ENCODE measurements at places on chromosomes 5 and 9.

DNA sequence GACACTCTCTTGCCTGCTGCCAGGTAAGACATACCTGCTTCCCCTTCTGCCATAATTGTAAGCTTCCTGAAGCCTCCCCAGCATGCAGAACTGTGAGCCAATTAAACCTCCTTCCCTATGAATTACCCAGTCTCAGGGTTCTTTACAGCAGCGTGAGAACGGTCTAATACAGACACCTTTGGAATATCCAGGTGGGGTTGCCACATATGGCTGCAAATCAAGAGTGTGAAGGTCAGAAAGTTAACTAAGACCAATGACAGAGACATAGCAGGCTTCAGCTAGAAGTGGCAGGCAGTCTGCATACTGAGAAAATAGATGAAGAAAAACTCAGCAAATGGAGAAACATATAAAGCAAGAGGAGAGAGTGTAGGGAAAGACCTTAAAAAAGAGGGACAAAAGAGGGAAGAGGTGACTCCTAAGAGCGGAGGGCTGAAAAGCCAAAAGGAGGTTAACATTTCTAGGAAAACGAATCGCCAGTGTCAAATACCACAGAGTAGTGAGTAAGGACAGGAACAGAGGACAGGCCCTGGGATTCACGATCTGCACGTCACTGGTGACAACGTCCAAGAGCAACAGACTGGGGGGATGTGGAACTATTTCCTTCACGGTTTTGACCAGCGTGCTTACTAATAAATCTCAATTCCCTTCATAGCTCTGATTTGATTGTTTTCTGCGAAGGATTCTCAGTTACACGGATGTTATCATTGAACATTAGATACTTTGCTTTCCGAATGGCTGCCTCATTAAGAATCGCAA, 1.7 kb upstream of the ACO1 start:
- DNase-seq, result no peak

GRCh38 chr9:113155911-113156588, 5.2 kb downstream of the SLC31A2 start:
- peak; percentile 33 for DNase-seq

GRCh38 chr9:128713941-128714573, 9.9 kb downstream of the ZDHHC12 start:
- no peak for DNase-seq

DNA sequence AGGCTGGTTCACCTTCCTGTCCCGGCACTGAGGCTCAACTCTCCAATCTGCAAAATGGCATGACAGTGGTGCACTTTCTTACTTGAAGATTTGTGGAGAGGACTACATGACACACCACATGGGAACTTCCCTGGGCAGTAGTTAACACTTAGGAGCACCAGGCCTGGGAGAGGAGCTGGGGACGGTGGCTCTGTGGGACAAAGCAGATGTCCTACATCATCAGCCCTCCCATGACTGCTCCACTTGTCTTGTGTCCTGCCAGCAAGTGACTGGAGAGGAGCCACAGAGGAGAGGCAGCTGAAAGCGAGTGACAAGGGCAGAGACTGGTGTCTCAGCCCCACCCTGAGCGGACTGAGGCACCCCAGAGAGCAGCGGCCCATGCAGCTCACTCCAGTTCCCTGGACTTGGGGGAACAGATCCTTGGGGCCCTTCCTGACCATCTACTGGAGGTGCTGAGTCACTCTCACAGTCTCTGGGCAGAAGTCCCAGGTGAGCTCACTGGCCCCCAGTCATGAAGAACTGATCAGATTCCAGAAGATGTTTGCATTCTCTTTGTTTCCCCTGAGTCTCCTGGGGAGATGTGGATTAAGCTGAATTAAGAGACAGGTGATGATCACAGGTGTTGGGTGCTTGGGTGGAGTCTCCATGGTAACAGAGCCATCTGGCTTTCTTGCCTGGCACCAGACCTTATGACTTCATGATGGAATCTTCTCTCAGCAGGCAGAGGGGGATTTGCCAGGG, 13.2 kb upstream of the SLC25A48 start:
- DNase-seq, result no peak

GRCh38 chr5:149379818-149380374, 804 bp upstream of the IL17B start:
- no peak for DNase-seq

GRCh38 chr9:111149018-111149759, 110.9 kb upstream of the LPAR1 start:
- DNase-seq, result no peak

- no peak for DNase-seq
These were observed 14.8 kb downstream of the HMGCS1 start for GRCh38 chr5:43298443-43298842.

DNA sequence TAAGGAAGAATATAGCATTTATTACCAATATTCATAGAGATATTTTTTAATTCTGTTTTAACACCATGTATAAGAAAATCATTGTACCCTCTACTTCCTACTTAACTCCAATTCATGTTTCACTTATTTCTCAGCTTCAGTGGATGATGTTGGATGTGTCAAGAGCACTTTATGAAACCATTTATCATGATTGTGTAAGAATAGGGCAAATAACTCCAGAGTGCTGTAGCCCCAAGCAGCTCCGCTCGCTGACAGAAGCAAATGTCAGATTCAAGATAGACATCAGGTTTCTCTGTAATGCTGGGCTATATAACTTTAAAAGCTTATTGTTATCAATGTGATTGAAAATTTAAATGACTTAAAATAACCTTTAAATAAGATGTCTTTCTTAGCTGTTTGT, 50.4 kb downstream of the MAST4 start:
- no peak for DNase-seq

DNA sequence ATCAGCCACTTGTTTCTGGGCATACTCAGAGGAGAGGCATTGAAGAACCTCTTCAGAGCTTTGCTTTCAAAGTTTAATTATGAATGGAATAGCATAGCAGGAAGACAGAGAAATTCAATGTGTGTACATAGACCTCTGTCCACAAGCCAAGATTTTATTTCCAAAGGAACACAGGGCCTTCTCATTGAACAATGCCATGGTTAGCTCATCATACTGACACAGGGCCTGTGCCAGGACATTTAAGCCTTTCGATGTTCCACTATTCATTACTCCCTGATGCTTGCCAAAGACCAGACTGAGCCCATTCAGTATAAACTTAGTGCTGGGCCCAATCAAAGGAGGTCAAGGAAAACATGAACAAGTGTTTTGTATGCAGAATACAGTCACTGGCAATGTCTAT, 280.8 kb downstream of the FBXL17 start:
- DNase-seq, result no peak

DNA sequence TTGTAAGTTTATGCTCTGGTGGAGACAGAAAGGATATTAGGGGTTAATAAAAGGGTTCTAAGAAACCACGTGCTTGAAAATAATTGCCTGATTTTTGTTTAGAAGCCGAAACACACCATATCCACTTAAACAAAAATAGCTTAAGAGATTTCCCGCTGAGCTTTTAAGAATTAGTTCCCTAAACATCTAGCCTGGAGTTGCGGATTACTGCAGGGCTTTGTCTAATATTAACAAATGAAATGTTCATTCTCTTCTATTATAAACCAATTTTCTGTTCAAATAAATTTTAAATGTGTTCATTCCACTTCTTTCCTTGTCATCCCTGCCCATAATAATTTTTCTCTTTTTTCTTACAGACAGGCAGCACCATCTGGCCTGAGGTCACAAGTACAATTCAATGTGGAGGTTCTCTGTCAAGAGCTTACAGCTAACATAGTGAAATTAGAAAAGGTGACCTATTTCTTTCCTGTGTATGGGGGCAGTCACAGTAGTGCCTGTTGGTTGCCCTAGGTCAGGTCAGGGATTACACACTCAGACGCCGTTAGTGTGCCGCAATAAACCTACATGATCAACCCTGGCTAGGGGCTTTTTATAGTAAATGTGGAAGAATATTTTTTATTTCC, 65.3 kb downstream of the GRAMD2B start:
- DNase-seq, result no peak

- no peak for DNase-seq
These were observed 10.1 kb downstream of the SSBP2 start for GRCh38 chr5:81740758-81741157.

DNA sequence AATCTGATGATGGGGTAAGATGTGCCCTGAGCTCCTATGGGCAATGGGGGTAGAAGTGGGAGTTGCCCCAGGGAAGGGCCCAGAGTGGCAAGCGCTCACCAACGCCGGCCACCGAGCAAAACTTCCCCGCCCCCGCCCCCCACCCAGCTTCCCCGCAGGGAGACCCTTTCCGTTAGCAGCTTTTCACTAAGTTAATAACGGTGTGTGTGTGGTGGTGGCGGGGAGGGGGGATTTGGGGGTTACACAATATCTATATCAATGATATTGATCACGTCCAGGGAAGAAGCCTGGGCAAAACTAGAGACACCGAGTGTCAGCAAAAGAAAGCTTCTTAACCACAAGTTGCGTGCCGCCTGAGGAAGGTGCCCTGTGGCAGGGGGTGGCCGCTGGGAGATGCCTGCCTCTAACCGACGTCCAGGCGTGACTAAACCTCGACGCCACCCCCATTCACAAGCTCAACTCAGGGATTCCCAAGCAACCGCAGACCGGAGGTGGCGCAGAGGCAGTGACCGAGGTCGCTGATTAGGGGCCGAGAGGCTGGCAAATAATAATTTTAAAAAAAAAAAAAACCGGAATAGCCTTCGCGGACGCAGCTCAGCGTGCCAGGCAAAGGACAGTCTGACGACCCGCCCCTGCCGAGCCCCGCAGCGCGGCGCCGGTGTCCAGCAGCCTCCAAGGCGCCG, 222.6 kb downstream of the MEF2C start:
- no peak for DNase-seq

DNA sequence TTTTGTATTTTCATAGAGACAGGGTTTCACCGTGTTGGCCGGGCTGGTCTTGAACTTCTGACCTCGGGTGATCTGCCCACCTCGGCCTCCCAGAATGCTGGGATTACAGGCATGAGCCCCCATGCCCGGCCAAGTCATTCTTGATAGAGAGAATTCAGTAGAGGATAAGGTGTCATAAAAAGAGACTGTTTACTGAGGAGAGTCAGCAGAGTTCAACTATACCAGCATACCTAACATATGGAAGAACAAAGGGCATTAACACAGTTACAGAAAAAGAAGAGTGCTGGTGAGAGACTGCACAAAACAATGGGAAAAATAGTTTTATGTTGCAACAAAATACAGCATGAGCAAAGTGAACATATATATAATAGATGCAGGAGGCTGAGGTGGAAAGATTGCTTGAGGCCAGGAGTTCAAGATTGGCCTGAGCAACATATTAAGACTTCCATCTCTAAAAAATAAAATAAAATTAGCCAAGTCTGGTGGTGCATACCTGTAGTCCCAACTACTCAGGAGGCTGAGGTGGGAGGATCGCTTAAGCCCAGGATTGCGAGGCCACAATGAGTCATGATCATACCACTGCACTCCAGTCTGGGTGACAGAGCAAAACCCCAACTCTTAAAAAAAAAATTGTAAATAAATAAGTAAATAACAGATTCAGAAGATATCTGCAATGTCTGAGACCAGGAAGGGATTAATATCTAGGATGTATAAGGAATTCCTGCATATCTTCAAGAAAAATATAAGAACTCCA, 19.5 kb downstream of the B4GALT1 start:
- no peak for DNase-seq

DNA sequence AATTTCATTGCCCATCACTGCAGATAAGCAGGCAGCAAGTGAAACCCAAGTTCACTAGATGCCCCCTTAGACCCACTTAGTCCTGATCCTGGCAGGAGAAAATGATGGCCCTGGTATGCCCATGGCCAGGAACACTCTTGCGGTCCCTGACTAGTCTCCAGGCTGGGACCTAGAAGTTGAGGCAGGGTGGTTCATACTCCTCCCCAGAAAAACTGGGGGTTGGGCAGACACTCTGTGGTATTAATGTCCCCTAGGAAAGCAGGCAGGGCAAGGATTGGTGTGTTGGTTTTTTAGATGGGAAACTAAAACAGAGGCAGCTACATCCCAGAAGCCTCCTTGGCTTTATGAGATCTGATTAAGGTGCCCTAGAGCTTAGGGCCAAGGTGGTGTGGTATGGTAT, 13.1 kb downstream of the LHX6 start:
- no peak for DNase-seq

DNA sequence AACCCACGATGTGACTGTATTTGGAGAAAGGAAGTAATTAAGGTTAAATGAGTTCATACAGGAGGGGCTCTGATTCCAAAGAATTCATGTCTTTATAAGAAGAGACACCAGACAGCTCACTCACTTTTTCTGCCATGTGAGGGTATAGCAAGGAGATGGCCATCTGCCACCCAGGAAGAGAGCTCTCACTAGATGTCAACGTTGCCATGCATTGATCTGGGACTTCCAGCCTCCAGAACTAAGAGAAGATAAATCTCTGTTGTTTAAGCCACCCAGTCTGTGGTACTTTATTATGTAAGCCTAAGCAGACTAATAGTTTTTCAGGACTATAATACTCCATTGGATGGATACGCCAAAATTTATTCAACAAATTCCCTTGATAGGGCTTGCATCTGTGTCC, 89.8 kb upstream of the RAD23B start:
- DNase-seq, result no peak

- peak; percentile 21 for DNase-seq
These were observed 50.7 kb upstream of the GRHPR start for GRCh38 chr9:37371565-37372464.

DNA sequence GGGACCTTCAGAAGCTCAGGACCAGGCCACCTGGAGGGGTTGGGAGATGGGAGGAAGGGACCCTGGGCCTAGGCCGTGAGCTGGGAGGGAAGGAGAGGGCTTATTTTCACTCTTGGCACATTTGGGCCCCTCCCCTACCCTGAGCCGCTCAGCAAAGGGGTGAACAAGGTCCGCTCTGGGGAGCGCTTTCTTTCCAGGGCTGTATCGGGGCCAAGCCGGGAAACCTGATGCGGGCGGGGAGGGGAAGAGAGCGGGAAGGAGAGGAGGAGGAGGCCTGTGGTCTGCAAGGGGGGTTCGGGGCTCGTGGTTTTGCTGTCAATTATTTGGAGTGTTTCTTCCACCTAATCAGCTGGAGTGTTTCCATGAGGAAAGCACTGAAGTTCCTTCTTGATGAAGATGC, 62.7 kb upstream of the RXRA start:
- DNase-seq, result no peak

DNA sequence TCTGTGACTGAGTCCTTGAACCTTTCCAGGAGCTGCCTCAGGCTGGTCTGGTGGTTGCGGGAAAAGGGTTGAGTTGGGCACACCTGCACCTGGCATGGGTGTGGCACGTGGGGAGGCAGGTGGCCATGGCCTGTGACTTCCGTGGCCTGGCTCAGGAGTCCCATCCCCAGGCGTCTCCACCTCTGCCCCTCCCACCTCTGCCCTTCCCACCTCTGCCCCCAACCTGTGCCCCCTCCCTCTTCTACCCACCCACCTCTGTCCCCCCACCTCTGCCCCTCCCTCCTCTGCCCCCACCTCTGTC, 1.9 kb upstream of the QRFP start:
- no peak for DNase-seq
